ENCODE measurements at places on chromosomes 1 and 21.
A peak's percentile ranks its signal among the peaks of the same experiment; 100 is the strongest.

DNA sequence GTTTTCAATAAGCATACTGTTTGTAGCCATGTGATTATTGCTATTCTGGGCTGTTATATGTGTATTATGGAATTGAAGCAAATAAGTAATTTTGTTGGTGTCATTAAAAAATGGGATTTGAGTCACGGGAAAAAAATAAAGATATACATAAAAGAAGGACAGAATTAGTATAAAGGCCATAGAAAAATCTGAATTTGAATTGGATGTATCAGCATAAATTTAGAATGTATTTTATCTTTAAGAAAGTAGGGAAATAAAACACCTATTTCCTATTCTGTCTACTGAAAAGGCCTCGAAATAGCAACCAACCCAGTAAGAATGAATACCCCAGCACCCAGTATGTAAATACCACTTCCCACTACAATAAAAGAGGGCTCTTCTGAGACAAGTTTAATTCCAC lies 185.9 kb downstream of the SLC45A1 start:
- DNase-seq: no peak

DNA sequence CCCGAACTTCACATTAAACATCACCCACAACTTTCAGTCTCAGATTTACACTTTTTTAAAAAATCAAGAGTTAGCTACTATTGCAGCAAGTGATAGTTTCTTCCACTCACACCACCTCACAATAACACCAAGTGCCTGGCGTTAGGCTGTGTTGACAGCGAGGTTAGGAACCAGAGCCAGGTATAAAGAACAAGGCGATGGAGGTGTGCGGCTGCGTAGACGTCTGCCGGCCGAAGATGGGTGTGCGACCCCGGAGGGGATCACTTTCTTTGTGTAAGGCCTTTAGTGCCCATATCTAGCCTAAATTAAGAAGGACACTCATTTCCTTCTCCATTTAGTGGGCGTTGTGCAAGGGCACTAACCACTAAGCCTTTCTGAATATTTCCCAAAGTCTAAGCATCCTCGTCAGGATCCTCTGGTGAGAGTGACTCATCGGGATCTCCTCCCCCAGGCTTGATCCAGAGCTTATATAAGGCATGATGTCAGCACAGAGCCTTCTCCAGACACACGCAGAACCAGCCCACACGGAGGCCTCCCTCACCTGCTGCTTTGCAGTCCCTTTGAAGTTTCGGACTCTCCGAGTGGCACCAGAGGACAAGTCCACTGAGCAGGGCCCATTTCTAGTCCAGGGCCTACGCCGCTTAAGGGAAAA lies 11.8 kb downstream of the NHLH2 start:
- no peak for DNase-seq

DNA sequence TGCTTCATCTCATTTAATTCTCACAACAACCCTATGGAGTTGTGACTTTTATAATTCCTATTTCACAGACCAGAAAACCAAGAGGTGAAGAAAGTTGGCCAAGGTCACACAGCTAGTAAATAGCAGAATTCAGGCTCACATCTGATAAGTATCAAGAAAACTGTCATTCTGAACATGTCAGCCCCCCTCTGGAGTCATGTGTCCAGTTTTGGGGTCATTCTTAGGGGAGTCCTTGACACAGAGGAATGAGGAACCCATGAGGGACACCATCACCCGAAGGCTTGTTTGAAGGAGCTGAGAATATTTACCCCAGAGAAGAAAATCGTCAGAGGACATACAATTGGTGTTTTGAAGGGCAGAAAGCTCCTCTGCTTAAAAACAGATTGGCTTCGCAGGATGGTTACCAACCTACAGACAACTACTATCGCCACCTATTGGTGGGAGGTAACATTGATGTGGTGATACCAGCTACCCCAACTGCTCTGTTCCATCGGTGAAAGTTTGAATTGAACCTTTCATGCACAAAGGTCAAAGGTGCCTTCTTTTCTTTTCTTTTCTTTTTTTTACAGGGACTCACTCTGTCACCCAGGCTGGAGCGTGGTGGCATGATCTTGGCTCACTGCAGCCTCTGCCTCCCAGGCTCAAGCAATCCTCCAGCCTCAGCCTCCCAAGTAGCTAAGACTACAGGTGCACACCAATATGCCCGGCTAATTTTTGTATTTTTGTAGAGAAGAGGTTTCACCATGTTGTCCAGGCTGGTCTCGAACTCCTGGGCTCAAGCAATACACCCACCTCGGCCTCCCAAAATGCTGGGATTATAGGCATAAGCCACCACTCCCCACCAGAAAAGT lies 31.3 kb downstream of the NCMAP start:
- DNase-seq: peak; percentile 28

DNA sequence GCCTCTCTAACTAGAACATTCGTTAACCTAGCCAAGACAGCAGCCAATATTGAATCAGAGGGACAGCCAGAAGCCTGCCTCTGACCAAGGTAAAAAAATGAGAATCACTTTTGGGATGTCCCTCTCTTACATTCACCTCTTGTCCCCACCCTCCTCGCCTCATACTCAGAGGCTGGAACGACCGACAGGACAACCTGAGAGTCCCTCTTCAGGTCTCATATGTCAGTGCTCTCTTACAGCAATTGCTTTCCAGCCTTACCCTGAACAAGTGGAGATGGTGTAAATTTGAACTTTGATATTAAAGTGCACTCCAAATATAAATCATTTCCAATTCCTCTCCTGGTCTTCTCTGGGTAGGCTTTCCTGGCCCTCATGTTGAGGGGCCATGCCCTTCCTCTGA lies 327.5 kb downstream of the KCTD3 start:
- DNase-seq: no peak

DNA sequence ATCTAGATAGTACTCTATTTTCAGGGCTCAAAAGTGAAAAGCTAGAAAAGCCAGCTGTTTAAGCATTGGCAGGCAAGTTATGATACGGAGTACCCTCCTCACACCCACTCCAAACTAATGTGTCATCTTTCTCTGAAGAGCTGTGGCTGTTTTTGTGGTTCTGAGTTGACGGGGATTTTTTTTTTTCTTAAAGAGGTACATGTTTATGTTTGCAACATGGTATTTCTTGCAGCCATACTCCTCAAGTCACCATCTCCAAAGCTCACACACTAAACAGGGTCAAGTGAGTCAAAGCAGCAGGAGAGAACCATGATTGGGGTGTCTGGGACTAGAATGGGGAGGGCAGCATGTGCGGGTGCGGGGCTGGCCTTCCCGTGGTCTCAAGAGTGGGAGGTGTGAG lies 347.2 kb downstream of the DISC1 start:
- no peak for DNase-seq

DNA sequence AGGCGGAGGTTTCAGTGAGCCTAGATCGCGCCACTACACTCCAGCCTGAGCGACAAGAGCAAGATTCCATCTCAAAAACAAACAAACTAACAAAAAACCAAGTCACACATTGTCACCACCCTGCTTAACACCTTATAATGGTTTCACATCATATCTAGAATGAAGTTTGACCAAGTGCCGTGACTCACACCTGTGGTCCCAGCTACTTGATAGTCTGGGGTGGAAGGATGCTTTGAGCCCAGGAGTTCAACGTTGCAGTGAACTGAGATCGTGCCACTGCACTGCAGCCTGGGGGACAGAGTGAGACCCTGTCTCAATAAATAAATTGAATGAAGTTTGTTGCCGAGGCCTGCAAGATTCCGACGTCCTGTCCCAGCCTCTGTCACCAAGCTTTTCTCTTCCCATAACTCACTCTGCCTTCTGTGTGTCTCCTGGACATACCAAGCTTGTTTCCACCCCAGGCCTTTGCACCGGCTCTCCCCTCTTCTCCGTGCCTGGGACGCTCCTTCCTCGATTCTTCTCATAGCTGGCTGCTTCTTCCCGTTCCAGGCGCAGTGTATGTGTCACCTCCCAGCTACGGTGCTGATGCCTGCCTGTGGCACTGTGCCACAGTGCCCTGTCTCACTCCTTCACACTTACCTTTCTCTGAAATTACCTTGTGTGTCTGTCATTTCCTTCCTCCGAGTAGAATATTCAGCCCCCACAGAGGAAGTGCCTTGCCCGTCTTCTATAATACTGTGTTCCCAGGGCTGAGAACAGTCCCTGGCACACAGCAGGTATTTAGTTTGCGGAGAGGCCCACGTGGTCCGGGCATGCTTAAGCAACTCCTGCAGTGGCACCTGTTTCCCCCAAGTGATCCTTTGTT lies 3.8 kb upstream of the SELENON start:
- peak; percentile 40 for DNase-seq

DNA sequence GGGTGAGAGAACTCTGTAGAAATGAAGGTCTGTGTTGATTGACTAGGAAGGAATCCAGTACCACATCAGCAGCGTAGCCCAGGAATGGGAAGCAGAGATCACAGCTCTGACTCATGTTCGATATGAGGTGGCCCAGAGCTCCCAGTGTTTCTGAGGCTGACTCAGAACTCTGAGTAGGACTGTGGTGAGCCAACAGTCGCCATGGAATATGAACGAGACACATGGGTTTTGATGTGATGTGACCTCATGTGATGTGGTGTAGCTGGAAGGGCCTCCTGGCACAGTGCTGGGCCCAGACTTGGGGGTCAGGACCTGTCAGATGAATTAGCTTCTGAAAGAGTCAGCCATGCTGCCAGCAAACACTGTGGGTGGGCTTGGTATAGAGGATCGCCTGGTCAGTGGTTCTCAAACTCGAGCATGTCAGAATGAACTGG lies 237.0 kb downstream of the MRPL39 start:
- DNase-seq: no peak

DNA sequence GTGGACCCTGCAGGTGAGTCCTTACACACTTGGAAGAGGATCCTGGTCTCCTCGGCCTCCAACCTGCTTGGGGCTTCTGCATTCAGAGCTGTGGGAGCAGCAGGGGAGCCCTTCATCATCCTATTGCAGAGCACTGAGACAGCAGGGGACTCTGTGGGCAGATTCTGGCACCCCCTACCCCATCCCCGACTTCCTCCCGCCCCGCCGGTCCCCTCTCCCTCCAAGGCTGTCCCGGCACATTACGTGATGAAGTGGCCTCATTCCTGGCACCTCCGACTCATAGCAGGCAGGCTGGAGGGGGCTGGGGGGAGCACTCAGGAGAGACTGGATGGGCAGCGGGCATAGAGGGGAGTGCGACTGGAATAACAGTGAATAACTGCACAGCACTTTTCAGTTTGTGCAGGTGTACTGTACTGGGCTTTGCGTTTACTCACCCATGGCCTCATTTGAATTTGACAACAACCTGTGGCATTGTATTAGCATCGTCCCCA lies 394.1 kb downstream of the MATN1 start:
- DNase-seq: no peak
